ENCODE measurements at places on chromosomes 4 and X.

DNA sequence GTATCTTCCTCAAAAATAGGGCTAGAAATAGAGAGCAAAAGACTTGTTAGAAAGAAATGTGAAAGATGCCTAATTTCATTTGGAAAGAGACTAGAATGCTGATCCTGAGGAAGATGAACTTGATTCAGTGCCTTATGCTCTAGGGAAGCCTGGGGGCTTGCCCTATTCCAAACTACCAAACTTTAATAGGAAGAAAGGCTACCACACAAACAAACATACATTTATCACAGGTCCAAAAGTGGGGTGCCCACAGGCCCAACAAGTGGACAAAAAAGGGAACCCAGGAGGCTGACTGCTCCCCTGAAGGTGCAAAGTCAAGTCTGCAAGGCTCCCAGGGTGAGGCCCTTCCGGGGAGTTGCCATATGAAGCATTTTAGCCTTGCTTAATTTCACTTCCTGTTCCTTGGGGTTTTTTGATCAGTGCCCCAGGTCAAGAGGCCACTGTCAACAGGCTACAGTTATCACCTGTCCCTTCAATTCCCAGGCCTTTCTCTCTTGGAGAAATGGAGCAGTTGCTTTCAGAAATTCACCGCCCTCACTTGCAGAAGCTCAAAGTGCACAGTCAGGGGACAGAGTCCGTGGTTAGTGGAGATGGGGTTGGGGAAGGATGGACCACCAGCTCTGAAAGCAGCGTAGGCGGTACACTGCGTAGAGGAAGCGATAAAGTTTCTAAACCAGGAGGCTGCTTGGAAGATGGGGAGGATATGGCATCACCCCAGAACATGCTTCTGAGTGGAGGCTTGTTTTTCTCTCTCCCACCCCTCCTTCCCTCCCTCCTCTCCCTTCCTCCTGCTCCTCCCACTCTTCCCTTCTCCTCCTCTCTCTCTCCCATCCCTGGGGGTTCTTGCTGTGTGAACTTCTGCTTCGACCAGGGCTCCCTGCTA, 36.4 kb downstream of the TMEM154 start:
- DNase-seq: peak; percentile 30

DNA sequence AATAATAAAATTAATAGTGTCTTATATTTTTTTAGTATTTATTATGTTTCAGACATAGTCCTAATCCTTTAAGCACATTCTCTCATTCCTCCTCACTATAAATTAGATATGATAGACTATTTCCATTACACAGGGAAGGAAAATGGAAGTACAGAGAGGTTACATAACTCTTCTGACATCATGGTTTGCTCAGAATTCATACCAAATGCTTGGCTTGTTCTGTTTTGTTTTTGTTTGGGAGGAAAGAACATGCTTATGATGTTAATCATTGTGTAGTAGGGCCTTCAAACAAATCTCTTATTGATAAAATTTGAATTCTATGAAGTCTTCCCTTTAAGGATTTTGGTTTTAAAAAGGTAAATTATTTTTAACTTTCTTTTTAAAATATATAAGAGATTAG, 59.5 kb downstream of the RXFP1 start:
- no peak for DNase-seq

GRCh38 chrX:76453737-76454406, 26.4 kb downstream of the MAGEE1 start:
- DNase-seq: no peak

GRCh38 chr4:106062452-106062875, 167.2 kb downstream of the NPNT start:
- DNase-seq: peak; percentile 49

DNA sequence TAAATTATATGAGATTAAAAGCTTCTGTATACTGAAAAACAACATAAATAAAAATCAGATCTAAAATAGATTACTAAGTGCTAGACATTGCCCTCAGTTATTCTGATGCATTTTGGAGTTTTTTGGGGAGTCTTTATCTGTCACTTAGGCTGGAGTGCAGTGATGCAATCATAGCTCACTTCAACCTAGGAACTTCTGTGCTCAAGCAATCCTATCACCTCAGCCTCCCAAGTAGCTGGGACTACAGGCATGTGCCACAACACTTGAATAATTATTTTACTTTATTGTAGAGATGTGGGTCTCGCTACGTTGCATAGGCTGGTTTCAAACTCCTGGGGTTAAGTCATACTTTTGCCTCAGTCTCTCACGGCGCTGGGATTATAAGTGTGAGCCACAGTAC, 31.7 kb downstream of the HSD17B11 start:
- DNase-seq: no peak

- DNase-seq: no peak
Measured at GRCh38 chr4:185697488-185697887, 114.5 kb downstream of the SORBS2 start.

DNA sequence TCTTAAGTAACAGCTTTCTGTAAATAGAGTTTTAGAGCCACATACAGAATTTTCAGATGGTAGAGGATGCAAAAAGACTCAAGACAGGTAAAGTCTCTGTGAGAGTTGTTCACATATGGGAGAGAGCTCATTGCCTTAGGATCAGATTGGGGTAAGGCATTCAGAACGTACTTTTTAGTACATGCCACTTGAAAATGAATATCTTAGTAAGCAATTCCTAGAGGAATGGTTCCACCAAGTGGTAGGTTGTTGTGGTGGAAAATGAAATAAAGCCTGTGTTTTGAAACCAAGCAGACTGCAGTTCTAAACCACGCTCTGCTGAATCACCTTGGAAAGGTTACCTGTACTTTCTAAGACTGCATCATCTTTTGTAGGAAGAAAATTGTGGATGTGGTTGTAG, 547.0 kb upstream of the LCORL start:
- no peak for DNase-seq

DNA sequence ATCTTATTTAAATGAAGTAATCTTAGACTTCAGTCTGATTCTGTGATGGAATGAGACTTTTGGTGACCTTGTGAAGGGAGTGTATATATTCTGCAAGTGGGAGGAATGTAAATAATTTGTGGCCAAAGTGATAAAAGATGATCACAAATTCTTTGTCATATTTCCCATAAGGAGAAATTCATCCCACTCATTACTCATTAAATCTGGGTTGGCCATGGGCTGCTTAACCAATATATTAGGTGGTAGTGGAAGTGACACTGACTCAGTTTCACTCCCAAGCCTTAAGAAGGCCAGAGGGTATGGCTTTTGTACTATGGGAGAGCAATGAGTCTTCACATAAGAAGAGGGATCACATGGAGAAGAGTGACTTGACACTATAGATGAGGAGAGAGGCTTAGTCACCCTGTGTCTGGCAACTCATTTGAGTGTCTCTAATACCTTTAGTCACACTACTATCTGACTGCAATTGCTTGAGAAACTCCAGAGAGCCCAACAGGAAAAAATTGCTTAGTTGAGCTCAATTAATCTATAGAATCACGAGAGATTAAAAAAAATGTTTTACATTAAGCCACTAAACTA, 408.2 kb upstream of the PITX2 start:
- DNase-seq: no peak

GRCh38 chr4:154643493-154643892, 31.0 kb upstream of the FGG start:
- DNase-seq: no peak

DNA sequence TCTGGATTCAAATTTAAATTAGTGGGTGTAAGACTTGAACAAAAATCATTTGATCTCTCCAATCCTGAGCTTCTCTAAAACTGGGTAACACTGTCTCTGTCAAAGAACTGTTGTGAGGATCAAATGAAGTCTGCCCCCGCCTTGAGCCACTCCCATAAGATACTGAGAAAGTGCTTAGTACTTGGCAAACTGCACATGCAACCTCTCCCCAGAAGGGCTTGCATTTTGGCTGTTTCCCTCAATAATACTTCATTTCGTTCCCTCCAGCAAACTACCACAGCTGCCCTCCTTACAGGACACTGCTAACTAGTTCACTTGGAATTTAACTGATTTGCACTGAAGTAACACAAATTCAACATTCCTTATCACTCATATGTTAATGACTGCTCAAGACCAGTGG, 79.8 kb downstream of the APBB2 start:
- no peak for DNase-seq

DNA sequence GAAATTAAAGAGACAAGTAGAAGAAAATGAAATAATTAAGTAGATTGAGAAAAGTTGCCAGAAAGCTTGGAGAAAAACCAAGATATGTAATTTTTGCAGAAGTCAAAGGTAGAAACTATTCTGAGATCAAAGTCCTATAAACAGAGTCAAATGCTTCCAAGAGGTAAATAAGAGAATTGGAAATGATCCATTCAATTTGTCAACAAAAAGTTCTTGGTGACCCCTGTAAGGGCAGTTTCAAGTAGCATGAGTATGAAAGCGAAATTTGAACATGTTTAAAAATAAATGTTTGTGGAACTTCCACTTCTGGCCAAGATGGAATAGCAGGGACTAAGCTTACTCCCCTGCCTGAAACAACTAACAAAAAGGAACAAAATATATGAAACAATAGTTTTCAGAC, 562.0 kb downstream of the SMARCA1 start:
- DNase-seq: no peak

GRCh38 chrX:13499736-13500135, 69.7 kb upstream of the EGFL6 start:
- no peak for DNase-seq

GRCh38 chr4:177413076-177413475, 29.2 kb downstream of the AGA start:
- DNase-seq: no peak

GRCh38 chr4:44736900-44737299, 10.5 kb upstream of the GNPDA2 start:
- peak; percentile 21 for DNase-seq

DNA sequence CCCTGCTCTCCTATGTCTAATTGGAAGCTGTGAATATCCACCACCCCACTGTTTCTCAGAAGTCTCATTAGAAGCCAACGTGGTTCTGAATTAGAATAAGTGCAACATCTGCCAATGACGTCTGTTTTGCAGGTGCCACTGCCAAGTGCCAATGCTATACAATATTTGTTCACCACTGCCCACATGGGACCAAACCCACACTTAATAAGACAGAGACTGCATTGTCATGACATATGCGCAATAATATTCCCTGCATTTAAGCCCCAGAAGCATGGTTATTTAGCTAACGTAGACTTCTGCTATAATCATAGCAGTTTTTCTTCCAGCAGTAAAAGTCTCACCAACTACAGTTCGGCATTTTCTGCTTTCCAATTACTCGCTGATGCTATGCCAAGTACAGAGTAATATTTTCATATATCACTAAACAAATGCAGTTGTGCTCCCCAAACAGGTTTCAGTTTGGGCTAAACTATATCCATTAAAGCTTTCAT, 262.5 kb upstream of the PCDH18 start:
- DNase-seq: no peak

GRCh38 chrX:123155327-123155726, 28.8 kb upstream of the GRIA3 start:
- no peak for DNase-seq

DNA sequence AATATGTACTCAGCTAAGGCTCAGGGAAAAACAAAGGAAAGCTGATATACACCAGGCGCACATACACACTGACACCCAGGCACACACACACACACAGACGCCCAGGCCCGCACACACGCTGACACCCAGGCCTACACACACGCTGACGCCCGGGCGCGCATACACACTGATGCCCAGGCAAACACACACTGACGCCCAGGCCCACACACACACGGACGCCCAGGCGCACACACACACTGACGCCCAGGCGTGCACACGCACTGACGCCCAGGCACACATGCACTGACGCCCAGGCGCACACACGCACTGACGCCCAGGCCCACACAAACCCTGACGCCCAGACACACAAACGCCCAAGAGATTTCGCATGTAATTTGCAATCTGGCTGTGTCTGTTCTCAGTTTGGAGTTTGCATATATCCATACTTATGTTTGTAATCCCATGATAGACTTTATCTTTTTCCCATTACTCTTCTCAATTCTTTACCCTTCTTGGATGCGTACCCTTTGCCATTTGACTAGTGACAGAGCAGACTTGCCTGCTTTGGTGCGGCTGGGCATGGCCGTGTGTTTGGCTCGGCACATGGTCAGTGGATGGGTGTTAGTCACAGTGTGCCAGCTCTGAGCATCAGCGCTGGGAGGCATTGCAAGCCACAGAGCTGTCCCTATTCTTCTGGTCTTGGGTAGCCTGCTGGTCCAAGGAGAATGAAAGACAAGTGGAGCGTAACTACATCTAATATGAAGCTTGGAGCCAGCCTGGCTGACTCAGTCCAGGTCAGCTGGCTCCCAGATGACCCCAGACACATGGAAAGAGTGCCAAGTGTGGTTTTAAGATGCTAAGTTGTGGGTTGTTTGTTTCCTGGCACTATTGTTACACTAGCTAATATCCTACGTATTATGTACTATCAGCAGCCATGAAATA, 632.4 kb upstream of the ZFP42 start:
- DNase-seq: no peak

DNA sequence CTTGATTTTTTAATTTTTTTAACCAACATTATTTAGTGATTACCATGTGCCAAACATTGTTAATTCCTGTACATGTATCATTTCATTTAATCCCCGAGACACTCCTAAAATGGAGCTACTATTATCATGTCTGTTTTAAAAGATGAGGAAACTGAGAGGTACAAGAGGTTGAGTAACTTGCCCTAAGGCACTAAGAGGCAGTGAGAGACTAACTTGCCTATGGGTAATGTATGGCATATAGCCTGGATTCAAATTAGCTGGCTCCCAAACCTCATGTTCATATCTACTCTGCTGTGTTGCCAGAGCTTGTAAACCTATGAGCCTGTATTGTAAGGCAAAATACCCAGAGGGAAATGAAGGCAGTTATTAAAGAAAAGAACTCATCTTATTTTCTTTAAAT, 443.6 kb downstream of the IL15 start:
- DNase-seq: no peak

- no peak for DNase-seq
Measured at GRCh38 chr4:123476089-123476488, 79.5 kb downstream of the SPRY1 start.

DNA sequence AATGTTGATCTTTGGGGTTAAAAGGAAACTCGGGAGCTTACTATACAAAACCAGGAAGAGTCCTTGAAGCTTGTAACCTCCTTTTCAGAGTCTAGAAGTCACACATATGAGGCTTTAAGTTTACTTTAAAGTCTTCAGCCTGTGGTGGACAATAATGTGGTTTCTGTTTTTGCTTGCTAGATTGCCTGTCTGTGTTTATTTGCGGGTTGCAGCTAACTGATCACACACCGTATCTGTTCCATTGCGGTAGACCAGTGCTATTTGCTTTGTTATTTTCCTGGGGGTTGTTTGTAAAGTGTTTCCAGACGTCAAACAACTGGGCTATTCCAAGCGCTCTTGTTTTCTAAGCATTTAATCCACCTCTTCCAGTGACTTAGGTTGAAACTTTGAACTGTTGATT, 143.0 kb upstream of the GYPA start:
- DNase-seq: no peak

- no peak for DNase-seq
Measured at GRCh38 chrX:147875866-147876596, 35.7 kb upstream of the FMR1 start.

DNA sequence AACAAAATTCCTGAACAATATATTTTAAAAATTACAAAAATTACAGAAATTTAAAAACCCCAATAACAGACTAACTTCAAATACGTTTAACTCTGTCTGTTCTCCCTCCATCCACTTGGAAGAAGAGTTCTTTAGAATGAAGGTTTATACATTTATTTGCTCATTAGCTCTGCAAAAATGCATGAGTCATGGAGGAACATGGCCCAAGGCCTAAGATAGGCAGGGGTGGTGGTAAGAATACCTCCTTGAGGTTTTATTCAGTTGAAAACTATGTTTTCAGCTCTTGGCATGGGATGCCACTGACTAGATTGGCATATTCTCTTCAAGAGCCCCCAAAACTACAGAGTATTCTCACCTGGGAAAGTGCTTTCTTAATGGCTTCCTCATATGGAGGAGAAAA, 8.8 kb upstream of the LRRC66 start:
- DNase-seq: no peak
